ENCODE measurements at places on chromosomes 7 and 10.

- no peak for DNase-seq
These were observed 151.5 kb downstream of the ANK3 start for GRCh38 chr10:60237977-60238758.

- no peak for DNase-seq
These were observed 242.5 kb downstream of the CELF2 start for GRCh38 chr10:11260170-11260569.

DNA sequence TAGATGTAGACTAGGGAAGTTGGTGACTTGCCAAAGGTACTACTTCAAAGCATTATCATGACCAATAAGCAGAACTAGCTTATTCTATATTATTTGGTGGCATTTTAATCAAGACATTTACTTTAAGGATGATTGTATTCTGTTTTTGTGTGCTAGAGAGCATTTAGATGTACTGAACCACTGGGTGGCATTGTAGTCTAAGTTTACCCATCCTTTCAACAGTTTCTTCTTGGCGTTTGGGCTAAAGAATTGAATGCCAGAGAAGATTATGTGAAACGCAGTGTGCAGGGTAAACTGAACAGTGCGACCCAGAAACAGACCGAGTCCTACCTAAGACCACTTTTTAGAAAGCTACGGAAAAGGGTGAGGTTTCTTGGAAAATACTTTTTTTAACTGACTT is 26.8 kb downstream of the PRPF18 start:
- DNase-seq, result no peak

DNA sequence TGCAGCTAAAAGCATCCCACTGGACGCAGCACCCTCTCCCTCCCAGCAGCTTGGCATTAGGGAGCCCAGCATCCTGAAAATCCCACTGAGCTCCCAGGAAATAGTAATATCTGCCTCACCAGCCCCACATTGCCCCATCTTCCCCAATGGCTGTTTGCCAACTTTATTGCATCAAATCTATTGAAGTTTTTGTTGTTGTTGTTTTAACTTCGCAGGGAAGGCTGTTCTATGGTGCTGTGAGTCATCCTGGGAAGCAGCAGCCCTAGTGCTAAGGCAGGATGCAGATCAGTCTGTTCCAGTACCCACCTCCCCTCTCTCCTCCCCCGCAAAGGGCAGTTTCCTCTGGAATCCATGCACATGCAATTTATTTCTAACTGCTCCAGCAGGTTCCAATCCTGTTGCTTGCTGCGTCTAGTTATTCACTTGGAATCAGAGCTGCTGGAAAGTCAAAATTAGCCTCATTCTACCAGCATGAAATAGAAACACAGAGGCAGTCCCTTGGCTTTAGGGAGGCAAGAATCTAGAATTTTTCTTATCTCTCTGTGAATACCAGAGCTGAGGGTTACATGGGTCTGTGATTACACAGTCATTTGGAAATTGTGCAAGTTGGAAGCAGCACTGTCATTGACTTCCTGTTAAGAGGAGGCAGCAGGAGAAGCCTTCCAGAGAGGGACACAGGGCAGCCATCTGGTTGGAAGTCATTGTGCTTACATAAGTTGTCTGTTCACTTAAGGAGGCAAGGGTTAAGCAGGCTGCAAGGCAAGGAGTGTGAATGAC is 115.9 kb upstream of the CACUL1 start:
- no peak for DNase-seq

- no peak for DNase-seq
These were observed 36.8 kb downstream of the LMOD2 start for GRCh38 chr7:123692471-123692877.

- DNase-seq, result no peak
These were observed 42.0 kb downstream of the SRPK2 start for GRCh38 chr7:105346593-105347322.
